Kidney epithelial cell (primary cell): ENCODE measurements at places on chromosomes 2 and 18. TPM values are rescaled to one million over a fixed set of nuclear protein-coding genes. Genes with fewer than 3 reads are reported as not detected.

C1QL2 gene
- not detected in 2 replicates for total RNA-seq

SALL3 gene
- 2.1 TPM in 2 replicates for total RNA-seq

ZNF2 gene
- total RNA-seq: 5.1 and 6.1 TPM in 2 replicates

IL1RL2 gene
- 0.62 and 2.1 TPM in 2 replicates for total RNA-seq

CD28 gene
- not detected in 2 replicates for total RNA-seq

CCDC121 gene
- total RNA-seq: 1.5 and 3.6 TPM in 2 replicates

LINC00305 gene
- total RNA-seq: not detected in 2 replicates

ALLC gene
- total RNA-seq: 0.13 TPM in 1 of 2 replicates, not detected in the other

DOCK10 gene
- 1.2 and 5.0 TPM in 2 replicates for total RNA-seq

SCN3A gene
- under 0.01 and 0.17 TPM in 2 replicates for total RNA-seq

AKAIN1 gene
- total RNA-seq: not detected in 2 replicates

PAX8 gene
- 118 and 142 TPM in 2 replicates for total RNA-seq
